GDM1 (cell line): ENCODE measurements at places on chromosomes 16 and 17.
A peak's percentile ranks its signal among the peaks of the same experiment; 100 is the strongest.

GRCh38 chr17:73497721-73498120 is 146.5 kb downstream of the SDK2 start:
- no peak for DNase-seq

- no peak for DNase-seq
These were observed 50.2 kb upstream of the WSCD1 start for GRCh38 chr17:6019959-6020358.

- DNase-seq, result no peak
These were observed 69.7 kb upstream of the FA2H start for GRCh38 chr16:74844041-74844980.

DNA sequence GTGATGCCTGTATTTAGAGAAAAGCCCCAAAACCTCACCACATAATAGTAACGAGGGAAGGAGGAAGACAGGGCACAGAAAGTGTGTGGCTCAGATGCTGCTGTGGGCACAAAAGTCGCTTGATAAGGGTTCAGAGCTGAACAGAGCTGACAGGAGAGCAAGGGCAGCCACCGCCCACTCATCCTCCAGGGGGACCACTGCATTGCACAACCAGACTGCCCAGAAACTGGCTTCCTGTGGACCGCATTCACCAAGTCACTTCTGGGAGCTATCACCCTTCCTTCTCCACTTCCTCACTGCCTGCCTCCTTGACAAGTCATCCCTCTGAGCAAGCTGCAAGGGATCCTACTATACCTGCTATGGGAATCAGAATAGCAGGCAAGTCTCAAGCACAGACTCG is 512.4 kb upstream of the CDH11 start:
- DNase-seq, result peak; percentile 17

DNA sequence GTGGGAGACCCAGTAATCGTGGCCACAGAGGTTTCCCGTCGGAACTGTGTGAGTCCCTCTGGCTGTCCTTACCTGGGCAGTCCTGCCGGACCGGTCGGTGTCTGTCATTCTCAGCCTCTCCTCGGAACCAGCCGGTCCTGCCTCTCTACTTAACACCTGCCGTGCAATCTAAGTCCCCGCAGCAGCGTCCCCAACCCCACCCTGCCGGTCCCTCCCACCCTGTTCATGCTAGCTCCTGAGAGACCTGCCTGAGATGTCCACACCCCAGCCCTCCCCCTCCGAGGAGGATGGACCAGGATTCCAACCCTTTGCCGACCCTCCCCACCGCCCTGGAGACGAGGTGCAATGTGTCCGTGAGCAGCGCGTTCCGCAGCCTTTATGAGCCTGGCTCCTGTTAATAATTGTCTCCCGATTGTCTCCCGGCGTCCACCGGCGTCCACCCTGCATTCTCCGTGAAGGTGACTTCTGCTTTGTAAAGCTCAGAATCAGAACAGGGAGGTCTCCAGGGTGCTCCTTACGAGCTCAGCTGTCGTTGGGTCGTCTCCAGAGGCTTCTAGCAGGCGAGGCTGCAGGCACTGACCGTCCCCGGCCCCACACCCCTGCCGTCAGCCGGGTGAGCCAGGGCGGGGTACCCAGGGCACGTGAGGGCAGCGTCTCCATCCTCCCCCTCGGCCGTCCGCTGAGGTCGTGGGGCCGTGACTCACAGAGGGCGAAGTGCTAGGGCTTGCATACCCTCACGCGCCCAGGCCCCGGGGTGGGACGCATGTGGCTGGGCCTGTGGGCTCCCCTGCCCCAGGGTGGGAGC is 10.1 kb downstream of the METRNL start:
- DNase-seq, result no peak

GRCh38 chr17:71464751-71465150 is 656.1 kb upstream of the SOX9 start:
- no peak for DNase-seq

- no peak for DNase-seq
These were observed 80.0 kb downstream of the CDRT15 start for GRCh38 chr17:14156689-14157088.
